ENCODE measurements at places on chromosomes 12 and 14.

GRCh38 chr12:124493809-124494750 lies 73.3 kb downstream of the NCOR2 start:
- DNase-seq, result peak; percentile 19

- no peak for DNase-seq
Observed at GRCh38 chr12:52195065-52195730, 3.4 kb upstream of the KRT80 start.

GRCh38 chr12:29781705-29782266 lies 2.0 kb downstream of the TMTC1 start:
- DNase-seq, result no peak

DNA sequence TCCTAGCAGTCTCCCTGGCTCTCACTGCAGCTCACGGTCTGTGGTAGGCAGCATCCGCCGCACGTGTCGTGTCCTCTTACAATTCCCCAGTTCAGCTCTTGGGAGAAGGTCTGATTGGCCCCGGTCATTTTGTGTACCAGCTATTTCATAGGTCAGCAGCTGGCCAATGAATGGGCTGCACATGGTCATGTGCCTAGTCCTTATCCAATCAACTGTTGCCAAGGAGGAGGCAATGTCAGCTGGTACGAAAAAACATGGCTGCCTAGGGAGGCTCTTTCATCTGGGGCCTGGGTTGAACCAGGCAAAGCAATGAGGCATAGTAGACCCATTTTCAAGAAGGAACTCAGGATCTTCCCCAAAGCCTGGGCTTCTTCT lies 46.1 kb downstream of the RNFT2 start:
- no peak for DNase-seq

- DNase-seq, result no peak
Observed at GRCh38 chr12:117300174-117300573, 61.3 kb downstream of the NOS1 start.

- peak; percentile 17 for DNase-seq
Observed at GRCh38 chr12:14768823-14769405, 34.4 kb downstream of the WBP11 start.

DNA sequence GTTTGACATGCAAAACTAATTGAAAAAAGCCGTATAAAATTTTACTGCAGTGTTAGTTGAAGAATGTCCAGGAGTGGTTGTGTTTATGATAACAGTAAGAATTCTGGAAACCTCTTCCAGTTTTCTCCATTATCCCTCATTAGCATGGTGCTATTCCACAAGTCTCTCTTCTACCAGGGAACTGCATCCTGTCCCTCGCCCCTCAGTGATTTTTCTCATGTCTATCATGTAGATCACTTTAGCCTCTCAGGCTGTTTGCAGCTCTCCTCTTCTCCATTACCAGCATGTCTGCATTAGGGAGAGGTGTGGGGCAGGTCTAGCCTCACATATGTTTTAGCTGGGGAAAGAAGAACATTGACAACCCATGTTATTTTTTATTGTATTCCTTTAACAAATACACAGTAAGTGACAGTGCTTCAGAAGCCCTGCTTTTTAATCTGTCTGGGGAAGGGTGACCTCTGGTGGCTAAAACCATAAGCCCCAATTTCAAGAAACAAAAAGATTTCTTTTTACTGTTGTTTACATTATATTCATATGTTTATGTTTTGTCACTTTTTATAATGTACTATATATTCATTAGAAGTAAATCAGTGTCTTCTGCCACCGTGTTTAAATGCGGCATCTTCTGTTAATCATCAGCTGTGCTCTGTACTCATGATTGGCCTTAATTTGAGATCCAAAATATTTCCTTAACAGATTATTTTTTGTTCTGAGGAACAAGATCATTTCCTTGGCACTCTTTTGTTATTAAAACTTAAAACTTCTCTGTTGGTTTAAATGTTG lies 70.7 kb downstream of the RASSF8 start:
- DNase-seq, result no peak

- no peak for DNase-seq
Observed at GRCh38 chr14:34875031-34875922, at the start of gene BAZ1A. BAZ1A (minus strand) TSS chr14:34875360; CDS start chr14:34874604, 756 bp downstream.

- DNase-seq, result no peak
Observed at GRCh38 chr12:46149905-46150304, 118.9 kb downstream of the SLC38A1 start.

GRCh38 chr14:105082703-105083102 lies 17.5 kb upstream of the GPR132 start:
- DNase-seq, result no peak

DNA sequence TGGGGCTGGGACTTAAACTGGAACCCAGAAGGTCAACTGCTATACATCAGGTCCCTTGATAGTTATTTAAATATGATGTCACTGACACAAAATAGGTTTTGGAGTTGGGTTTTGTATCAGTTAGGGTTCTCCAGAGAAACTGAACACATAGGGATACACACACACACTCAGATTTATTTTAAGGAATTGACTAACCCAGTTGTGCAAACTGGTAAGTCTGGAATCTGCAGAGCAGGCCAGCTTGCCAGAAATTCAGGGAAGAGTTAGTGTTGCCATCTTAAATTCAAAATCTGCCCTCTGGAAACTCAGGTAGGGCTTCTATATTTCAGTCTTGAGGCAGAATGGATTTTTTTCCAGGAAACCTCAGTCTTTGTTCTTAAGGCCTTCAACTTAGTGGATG lies 36.9 kb downstream of the MAPK1IP1L start:
- DNase-seq, result no peak

GRCh38 chr12:53051058-53051880 lies 1.4 kb downstream of the TNS2 start:
- no peak for DNase-seq

GRCh38 chr12:78146365-78146772 lies 315.7 kb downstream of the NAV3 start:
- DNase-seq, result no peak

- no peak for DNase-seq
Observed at GRCh38 chr12:30909349-30910037, 17.1 kb upstream of the TSPAN11 start.

Data from activated CD4-positive, CD25-positive, alpha-beta regulatory T cell (primary cell).